ENCODE measurements at places on chromosomes 6 and 20.
A peak's percentile ranks its signal among the peaks of the same experiment; 100 is the strongest.

DNA sequence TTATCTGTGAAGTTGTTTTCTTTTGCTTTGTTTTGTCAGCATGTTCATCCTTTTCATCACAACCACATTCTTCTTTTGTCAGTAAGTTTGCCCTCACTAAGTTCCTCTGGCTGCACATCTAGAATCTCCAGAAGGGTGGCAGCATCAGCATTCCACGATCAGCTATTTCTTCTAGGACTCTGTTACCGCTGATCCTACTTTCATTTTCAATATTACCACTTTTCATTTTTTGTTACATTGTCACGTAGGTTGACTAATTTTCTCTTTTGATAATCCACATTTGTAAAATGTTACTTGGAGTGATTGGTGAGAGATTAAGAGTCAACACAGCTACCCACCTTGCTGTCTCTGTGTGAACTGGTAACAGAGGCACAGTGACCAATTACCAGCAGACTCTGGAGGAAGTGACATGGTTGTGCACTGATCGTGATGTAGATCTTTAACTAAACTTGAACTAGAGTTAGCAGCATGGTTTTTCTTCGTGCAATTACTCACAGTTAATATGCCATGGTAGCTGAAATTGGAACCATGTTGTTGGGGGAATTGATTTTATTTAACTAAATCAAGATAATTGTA lies 307.9 kb upstream of the SLC35B3 start:
- peak; percentile 0 for DNase-seq

DNA sequence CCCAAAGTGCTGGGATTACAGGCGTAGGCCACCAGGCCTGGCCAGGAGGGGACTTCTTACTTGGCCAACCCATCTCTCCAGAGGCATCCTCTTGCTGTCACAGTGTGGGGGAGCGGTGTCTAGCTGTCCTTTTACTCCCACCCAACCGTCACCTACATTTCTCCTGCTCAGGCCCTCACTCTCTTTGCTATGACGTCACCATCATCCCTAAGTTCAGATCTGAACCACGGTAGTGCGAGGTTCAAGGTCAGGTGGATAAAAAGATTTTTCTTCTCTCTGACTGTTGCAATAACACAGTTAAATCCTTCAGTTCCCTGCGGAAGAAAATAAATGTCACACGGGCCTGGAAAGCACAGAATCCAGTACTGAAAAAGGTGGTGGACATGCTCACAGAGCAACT lies 7.3 kb upstream of the RAET1L start:
- DNase-seq, result no peak

- no peak for DNase-seq
These were observed 177.8 kb downstream of the EPM2A start for GRCh38 chr6:145557474-145557873.

GRCh38 chr20:59937150-59937549 lies 3.0 kb downstream of the PPP1R3D start:
- no peak for DNase-seq

DNA sequence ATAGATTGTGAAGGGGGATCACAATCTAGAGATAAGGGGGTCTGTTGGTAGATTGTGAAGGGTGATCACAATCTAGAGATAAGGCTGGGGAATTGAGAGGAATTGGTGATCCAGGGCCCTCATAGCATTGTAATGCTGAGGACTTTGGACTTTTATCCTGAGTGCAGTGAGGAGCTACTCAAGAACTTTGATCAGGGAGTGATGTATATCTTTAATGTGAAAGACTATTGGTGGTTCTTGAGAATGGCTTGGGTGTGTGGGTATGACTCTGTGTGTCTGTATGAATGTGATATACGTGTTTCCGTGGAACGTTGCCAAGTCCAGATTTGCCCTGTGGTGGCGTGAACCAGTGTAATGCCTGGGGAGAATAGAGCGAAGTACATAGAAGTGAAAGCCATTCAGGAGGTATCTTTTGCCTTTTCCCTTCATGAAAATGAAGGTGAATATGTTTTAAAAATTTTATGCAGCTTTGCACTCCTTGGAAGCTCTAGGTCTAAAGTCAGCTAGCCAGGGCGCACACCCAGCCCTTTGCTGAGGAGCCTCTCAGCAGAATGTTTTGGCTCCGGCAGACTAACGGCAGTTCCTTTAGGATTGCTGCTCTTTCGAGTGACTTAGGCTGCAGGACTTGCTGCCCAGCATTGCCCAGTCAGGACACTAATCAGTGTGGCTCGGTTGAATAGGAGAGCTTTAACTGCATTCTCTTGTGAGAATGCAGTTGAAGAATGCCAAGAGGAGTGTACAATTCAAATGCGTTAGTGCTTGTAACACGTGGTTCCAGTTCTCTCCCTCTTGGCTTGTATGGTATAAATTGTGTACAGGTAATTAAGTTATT lies 3.5 kb downstream of the ZFAND3 start:
- DNase-seq, result peak; percentile 18

DNA sequence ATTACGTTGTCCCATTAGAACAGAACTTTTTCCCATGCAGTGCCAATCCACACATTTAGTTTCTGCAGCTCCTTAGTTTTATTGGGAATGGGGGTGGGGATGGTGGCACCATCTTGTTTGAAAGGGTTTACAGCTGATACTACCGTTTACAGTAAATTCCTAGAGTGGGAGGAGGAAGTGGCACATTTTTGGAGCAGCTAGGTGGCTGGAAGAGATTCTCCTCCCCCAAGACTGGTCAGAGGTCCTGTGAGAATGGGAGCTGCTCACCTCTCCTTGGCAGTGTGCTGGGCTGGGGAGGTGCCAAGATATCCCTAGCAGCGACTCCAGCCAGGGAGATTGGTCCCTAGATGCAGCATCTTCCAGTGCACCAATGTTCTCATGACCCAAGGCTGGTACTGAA lies 12.4 kb upstream of the CCN6 start:
- no peak for DNase-seq

Data from activated CD4-positive, alpha-beta T cell treated with anti-CD3 and anti-CD28 coated beads, Interleukin-2, Interleukin-6, amounts not matched to agents 100 ng/mL and 50 ng/mL, durations not matched to agents 16 hours and 8 hours (primary cell).